Activated CD4-positive, alpha-beta memory T cell treated with anti-CD3 and anti-CD28 coated beads for 36 hours (primary cell): ENCODE measurements at places on chromosomes 7 and 10. TPM values are rescaled to one million over a fixed set of nuclear protein-coding genes. Genes with fewer than 3 reads are reported as not detected.

NPFFR1 gene
- total RNA-seq: 0.02 TPM

DNA sequence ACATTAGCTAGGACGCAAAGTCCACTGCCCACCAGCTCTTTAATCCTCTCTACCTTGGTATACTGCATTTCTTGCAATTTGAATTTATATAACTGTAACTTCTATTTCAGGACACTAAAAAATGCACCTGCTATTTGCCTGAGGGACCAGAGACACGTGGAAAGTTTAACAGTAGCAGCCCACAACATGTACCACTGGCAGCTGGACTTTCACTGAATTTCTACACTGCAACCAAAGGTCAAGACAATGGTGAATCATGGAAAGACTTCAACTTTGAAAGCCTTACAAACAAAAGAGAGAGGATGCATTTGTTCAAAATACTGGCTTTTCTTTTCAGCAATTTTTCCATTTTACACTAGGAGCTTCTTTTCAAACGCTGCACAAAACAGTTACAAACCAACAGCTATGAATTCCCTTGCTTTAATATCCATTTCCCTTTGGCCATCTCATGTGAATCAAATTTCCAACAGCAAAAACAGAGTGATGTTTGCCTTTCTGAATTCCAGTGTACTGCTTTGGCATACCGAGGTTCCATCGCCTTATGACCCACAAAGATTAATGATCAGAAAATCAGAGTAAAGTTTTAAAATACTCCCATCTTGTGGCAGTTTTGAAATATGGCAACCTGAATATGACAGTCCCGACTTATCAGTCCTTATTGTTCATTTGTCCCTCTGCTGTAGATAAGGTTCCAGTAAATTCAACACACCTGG, 29.9 kb upstream of the HNRNPH3 start:
- DNase-seq: no peak

STOX1 gene
- 0.36 TPM for total RNA-seq

GRCh38 chr10:86632009-86632800, 22.1 kb upstream of the OPN4 start:
- DNase-seq: no peak

DNA sequence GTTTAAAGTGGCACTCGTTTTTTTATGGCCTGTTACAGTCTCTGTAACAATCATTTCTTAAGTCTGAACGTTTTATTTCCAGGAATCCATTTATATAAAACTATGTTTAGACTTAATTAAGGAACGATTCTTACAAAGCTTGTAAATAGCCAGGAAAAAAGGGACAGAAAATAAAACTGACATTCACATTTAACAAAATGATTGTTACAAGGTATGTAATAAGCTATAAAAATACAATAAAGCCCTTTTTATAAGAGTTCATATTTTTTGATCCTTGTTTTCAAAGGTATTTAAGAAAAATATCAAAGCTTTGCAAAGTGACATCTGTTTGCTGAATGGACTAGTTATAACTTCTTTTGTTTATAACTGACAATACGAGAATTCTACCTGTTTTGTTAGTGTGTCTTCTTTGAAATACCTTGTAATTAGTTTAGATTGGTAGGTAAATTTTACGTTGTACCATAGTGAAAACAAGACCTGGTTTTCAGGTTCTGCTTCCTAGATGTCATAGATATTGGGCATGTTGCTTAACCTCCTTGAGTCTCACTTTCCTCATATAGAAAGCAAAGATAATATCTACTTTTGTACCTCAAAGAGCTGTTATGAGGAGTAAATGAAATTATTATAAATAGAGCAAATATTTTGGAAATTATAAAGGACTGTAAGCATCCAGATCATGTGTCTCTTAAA, 25.8 kb downstream of the BTRC start:
- DNase-seq: no peak
